SJSA1 (cell line): ENCODE measurements at places on chromosomes 1 and 21.

GRCh38 chr1:58570094-58570493, 7.0 kb downstream of the TACSTD2 start:
- DNase-seq = no peak

DNA sequence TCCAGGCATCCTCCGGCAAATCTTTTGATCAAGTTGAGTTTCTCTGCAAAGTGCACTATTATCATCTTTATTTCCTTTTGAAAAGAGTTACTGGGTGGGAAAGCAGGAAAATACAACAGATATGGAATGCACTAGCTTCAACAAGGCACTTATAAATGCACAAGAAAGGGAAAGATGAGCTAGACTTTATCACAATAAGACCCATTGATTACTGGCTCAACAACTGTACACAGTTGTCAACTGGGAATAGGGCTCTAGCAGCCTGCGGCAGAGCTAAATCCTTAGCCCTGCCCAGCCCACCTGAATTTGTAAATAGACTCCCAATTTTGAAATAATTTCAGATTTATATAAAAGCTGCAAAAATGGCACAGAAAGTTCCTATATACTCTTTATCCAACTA, 111.4 kb downstream of the CSMD2 start:
- DNase-seq = no peak

DNA sequence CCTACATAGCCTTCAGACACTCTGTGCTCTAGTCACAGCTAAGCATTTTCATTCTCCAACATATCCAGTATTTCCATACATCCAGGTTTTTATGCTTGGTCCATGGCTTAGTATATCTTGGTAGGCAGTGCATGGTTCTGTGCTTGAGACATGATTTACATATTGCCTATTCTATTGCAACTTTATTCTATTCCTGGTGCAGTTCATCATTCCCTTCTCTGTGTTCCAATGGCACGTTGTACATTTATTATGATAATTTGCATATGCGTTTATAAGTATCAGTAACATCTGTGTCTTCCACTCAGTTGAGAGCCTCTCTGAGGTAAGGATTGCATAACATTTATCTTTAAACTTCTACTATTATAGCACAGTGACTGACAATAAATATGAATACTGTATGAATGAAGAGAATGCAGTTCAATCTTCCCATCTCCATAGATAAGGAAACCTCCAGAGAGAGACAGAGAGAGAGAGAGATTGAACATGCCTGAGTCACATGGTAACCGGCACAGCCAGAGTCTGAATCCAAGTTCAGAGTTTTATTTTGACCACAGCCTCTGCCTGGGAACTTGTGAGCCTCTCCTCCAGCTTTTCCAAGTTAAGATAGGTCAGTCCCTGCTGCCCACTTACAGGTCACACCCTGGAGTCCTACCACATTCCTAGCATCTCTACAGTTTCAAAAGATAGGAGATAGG, 41.5 kb downstream of the PLPPR5 start:
- DNase-seq = no peak

DNA sequence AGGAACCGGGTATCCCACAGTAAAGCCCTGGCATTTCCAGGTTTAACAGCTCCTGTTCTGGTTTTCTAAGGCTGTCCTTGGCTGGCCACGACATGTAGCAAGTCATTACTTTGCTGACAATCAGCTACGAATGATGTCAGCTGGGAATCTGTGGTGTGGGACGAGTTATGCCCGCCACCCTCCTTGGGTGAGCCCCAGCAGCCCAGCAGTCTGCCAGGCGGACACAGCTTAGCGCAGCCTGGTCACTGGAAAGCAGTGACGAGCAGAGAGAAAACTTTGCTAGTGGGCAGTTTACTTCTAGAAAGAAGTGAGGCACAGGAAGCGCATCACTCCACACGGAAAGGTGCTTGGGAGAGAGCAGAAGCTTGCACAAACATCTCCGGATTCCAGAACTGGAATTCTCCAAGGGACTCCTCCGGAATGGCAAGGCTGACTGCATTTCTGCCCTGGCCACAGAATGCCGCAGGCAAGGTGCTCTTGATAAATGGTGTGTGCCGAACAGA, 15.5 kb upstream of the ZNF436 start:
- no peak for DNase-seq

DNA sequence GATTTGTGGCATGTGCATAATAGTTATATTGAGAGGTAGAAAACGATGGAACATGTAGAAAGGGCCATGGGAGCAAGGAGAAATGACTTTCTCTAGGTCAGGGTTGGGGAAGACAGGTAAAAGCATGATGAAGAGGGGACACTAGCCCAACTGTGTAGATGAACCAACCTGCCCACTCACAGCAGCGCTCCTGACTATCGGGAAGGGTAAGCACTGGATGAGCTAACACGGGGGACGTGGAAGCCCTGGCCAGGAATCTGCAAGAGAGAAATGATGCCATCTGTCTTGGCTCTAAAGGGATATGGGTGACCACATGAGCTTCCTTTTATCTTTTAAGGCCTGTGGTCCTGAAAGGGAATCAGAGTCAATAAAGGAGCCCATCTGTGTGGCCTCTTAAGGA, 36.2 kb upstream of the TMEM125 start:
- no peak for DNase-seq

DNA sequence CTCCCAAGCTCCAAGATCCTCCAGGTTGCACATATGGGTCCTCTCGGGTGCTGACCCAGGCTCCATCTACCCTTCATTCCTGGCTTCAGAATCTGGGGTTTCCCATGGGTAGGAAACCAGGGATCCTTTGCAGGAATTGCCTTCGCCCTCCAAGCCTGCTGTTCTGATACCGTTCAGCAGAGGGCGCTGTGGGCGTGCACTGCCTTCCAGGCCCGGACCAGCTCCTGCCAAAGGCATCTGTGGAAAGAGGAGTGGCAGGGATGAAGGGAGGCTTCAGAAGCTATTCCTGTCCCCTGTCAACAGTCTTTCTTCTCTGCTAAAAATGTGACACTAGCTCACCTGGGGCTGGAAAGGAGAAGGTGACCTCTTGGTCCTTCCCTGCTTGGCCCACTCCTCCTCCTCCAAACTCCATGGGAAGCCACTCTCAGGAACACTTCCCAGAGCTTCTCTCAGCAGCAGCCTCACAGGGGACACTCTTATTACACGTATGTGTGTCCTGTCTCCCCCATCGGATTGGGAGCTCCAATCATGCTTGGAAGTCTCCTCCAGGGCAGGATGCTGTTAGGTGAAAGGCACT, 71.2 kb downstream of the VWA5B1 start:
- DNase-seq = peak; percentile 92

- no peak for DNase-seq
These were observed 633 bp downstream of the THEMIS2 start for GRCh38 chr1:27872802-27873551.

DNA sequence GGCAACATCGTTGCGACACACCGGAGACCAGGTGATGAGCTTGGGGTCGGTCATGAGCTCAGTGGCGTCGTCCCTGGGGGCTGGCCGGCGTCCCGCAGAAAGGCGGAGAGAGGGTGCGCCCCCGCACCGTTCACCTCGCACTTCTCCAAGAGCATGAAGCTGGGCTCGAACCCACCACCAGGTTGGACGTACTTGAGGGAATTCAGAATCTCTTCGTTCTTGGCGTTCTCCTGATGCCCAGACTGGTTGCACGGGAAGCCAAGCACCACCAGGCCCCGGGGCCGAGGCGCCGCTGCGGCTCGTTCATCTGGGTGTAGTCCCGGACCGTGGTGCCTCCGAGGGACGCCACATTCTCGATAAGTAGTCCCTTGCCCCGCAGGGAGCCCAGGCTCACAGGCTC, 176.6 kb upstream of the ADAMTS5 start:
- no peak for DNase-seq
